ENCODE measurements at places on chromosomes 6 and 20.

GRCh38 chr6:134676307-134677281 lies 273.3 kb downstream of the ALDH8A1 start:
- DNase-seq = no peak

DNA sequence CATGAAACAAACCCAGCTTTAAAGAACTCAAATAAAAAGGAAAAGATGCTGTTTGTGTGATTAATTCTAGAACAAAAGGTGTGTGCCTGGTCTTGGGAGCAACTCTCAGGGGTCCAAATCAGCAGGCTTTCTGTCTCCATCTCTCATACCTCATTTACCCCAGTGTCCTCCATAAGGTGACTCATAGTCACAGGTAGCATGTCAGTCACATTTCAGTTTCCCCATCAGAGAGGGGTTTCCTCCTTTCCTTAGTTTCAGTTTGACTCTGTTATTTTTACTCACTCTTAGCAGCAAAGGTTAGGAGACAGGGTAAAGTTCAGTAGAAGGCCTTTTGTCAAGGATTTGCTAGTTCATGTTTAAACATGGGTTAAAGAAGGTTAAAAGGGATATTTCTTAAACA lies 46.2 kb downstream of the OGFRL1 start:
- DNase-seq = no peak

GRCh38 chr6:18823782-18824386 lies 436.7 kb downstream of the RNF144B start:
- peak; percentile 30 for DNase-seq

- DNase-seq = no peak
Observed at GRCh38 chr6:120211955-120212792, 862.6 kb upstream of the MAN1A1 start.

DNA sequence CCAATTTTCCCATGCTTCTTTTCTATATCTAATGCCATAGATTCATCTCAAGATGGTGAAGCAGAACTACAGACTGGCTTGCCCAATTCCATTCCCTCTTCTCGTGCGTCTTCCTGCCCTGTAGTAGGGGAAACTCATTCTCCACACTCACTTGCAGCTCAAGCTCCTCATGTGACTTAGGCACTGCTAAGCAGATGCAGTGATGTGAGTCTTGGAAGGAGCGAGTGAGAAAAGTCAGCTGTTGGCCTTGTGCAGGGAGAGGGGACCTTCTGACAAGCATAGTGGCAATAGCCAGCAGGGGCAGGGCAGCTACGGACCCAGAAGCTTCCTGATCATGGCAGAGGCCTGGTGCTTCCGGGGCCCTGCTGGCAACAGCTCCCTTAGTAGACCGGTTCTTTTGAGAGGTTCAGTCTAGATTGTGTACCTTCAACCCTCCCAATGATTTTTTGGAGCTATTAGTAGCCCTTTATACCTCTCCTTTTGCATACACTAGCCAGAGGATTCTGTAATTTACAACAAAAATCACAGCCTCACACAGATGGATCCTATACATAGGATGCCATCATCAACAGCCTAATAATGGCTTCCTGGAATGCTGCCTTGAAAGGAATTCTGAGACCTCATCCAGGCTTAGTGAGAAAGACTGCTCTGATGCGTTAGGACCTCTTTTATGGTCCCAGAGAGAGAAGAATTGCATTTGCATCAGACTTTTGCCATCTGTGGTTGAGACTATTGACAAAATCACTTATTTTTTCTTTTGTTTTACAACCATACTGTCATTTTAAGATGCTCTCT lies 121.5 kb upstream of the RIPOR2 start:
- DNase-seq = no peak

DNA sequence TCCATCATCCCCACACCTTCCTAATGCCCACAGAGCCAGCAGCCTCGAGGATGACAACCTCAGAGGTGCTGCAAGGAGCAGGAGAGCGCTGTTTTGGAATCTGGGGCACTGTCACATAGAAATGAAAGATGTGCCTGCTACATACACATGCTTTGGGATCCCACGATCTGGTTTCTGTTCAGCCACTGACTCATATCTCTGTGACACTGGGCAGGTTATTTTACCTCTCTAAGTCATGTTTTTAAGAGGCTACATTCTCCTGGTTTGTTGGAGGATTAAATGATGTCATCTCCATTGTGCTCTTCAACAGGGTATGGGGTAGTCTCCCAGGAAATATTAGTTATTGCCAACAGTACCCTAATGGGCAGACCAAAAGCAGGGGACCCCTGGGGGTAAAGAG lies 32.6 kb upstream of the TAB2 start:
- no peak for DNase-seq

DNA sequence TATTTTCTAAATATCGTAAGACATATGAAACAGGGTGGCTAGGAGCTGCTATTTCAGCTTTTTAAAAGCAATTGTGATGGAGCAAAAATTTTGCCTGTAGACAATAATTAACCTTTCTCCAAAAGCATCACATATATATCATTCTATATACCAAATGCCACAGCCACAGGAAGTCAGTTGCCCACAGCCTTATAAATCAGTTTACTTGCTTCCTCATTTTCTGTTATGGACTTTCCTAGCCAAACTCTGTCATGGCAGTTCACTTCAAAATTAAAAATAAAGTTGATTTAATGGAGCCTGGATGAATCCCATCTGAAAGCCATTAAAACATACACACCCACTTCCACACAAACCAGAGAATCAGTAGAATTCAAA lies 93.4 kb upstream of the NHSL1 start:
- peak; percentile 79 for DNase-seq

GRCh38 chr20:25090492-25091429 lies 8.8 kb upstream of the VSX1 start:
- DNase-seq = no peak

GRCh38 chr6:126811321-126811720 lies 307.1 kb upstream of the RSPO3 start:
- no peak for DNase-seq

- DNase-seq = no peak
Observed at GRCh38 chr6:85192186-85192585, 257.7 kb upstream of the NT5E start.

- no peak for DNase-seq
Observed at GRCh38 chr20:24027229-24027628, 38.6 kb upstream of the GGTLC1 start.

DNA sequence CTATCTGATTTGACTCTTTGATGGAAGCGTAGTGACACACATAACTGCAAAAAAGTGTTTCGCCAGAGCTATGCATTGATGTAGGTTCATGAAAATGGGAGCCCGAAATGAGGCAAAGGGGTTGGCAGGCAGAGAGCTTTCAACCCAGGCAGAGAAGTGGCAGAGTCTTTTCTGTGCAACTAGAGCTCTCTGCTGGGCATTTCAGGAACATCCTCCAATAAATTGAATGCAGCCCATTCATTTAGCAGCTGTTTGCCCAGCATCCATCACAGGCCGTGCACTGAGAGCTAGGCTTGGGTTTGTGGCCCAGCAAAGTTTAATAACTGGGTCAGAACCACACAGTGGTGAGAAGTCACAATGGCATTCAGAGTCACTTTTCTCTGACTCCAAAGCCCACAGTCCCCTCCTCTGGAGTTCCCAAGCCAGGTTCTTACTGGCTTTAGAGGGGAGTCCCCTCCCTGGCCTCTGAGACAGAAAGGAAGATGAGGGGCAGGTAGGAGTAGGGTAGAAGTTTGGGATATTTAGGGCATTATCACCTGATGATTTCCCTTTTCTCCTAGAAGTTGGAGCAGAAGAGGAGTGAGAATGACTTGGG lies 31.8 kb upstream of the ELMO2 start:
- DNase-seq = peak; percentile 50

DNA sequence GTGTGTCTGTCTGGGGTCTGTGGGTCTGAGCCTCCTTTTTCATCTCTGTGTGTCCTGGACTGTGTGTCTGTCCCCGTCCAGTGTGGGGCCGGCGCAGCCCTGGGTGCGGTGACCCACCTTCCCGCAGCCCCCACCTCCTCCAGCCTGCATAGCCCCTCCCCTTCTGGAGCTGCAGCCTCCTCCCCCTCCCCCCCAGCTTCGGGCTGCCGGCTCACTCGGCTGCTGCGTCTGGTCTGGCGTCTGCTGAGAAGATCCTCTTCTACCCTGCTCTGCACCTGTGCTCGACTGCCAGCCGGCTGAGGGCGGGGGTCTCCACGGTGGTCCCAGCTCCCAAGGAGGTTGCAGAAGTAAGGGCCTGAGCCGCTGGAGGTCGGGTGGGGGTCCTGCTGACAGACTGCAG lies 7.6 kb upstream of the LKAAEAR1 start:
- no peak for DNase-seq

- no peak for DNase-seq
Observed at GRCh38 chr6:161522276-161522675, 248.4 kb upstream of the AGPAT4 start.

GRCh38 chr20:45783656-45784294 lies 7.9 kb downstream of the WFDC3 start:
- DNase-seq = no peak

GRCh38 chr20:36988494-36988966 lies 37.0 kb upstream of the SAMHD1 start:
- no peak for DNase-seq

GRCh38 chr20:39210341-39211036 lies 248.3 kb downstream of the DHX35 start:
- no peak for DNase-seq

GRCh38 chr6:138988469-138988834 lies 399 bp upstream of the REPS1 start:
- DNase-seq = no peak

DNA sequence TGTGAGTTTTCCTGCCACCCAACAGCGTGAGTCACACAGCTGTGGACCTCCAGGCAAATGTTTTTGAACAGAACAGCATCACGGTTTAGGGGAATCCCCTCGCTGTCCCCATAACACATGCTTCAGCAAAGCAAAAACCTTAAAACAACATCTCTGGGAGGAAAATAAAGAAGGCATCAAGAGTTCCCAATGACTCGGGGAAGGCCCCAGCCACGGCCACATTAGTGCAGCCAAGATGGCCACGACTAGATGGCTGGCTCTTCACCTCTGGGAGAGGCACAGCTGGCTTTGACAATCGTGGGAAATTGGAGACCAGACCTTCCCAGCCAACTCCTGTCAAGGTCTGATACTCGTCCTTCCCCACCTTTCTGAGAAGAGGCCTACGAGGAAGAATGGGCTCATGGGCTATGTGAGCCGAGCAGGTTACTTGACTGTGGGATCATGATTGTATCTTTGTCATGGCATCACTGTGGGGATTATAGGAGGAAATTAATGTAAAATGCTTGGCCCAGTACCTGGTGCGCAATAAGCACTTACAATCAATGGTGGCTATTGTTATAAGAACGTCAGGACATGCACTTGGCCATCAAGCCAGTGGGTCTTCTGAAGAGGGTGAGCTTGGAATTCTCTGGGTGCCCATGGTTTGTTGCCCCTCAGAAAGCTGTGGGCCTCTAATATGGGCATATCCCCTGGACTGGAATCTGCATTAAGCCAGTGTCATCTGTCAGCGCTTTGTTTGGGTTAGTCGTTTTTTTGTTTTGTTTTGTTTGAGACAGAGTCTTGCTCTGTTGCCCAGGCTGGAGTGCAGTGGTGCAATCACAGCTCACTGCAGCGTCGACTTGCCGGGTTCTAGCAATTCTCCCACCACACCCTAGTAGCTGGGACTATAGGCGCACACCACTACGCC lies 43.6 kb downstream of the FGD2 start:
- DNase-seq = no peak

- DNase-seq = no peak
Observed at GRCh38 chr6:142545147-142545546, 243.3 kb downstream of the ADGRG6 start.

DNA sequence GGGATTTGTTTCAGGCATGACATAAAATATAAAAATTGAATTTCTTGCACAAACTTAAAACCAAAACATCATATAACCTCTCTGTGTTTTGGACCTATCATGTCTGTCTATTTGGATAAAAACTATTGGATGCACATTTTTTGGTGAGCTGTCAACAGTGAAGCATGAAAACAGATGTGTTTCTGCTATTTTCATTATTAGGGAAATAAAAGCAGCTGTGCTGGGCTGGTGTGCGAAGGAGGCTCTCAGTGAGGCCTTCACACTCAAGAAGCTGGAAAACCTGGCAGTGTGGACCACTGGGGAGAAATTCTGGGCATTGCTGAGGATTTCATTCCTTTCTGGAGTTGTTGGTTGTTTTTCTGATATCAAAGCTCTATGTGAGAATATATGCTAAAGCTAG lies 395.3 kb downstream of the GJA1 start:
- no peak for DNase-seq

DNA sequence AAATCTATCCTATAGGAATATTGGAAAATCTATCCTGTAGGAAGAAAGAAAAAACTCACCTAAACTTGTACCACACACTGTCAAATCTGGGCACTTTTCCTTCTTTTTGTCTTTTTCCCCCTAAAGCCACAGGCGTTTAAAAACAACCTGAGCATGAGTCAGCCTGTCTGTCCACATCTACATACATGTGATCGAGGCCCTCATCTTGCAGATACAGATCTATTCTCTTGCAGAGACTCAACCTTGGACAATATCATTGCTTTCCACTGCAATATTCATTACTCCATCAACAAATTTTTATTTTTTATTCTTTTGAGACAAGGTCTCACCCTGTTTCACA lies 95.9 kb upstream of the IYD start:
- no peak for DNase-seq

- DNase-seq = no peak
Observed at GRCh38 chr6:15504581-15505350, 158.1 kb downstream of the DTNBP1 start.

DNA sequence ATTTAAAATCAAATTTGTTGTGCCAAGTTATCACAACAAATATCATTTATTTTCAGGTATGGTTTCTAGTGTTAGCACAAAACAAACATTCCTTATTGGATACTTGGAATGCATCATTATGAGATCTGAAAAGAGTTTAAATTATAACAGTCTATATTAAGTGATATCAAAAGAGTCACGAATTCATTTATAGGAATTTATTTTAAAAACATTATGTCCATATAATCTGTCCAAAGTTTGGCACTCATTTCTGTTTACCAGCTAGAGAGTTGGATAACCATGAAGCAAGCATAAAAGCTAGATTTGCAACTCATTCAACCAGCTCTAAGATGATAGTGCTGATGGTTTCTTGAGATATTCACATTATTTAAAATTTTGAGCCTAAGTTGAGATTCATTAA lies 453.2 kb downstream of the DOK5 start:
- DNase-seq = no peak

- DNase-seq = no peak
Observed at GRCh38 chr6:56246881-56247653, at the start of gene COL21A1. COL21A1 (minus strand) TSS chr6:56247580; CDS start chr6:56182618, 64,962 bp downstream.

DNA sequence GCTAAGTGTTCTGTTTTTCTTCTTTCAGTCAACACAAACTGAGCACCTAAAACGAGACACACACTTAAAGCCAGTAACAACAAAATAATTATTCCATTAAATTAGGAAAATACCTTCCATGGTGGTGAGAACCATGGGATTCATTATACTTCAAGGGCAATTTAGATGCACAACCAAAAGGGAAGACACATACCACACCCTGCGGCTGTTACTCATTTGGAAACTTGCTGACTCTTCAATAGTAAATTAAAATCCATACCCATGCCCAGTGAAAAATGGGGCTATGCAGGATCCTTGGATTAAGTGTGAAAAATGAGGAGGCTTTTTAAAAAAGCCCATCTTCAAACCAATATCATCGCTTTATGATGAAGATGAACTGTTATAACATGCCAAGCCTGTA lies 142.7 kb downstream of the GJA10 start:
- no peak for DNase-seq

All from AML-193 (cell line).